Ureter (tissue), 1 donor: ENCODE measurements at places on chromosomes 3 and 15.

- DNase-seq = no peak
Observed at GRCh38 chr3:61414456-61414855, 146.9 kb upstream of the PTPRG start.

- no peak for DNase-seq
Observed at GRCh38 chr15:59298225-59298853, 74.3 kb downstream of the MYO1E start.

GRCh38 chr15:89743594-89743993 lies 7.5 kb downstream of the MESP1 start:
- no peak for DNase-seq

DNA sequence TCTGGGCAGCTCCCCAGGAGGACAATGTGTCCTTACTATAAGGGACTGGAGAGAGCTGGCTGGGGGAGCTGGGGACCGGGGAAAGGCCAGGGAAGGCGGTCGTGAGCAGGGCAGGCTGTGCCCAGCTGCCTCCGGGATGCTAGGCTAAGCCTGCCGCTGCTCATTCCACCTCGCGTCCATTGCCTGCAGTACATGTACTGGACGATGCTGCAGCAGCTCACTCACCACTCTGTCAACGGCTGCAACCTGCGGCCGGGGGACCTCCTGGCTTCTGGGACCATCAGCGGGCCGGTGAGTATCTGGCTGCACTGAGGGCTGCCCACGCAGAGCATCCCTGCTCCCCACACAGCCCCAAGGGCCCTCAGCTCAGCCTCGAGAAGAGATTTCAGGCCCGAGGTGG lies 27.1 kb downstream of the FAH start:
- no peak for DNase-seq

GRCh38 chr15:25051399-25052154 lies 96.8 kb downstream of the SNRPN start:
- DNase-seq = no peak

DNA sequence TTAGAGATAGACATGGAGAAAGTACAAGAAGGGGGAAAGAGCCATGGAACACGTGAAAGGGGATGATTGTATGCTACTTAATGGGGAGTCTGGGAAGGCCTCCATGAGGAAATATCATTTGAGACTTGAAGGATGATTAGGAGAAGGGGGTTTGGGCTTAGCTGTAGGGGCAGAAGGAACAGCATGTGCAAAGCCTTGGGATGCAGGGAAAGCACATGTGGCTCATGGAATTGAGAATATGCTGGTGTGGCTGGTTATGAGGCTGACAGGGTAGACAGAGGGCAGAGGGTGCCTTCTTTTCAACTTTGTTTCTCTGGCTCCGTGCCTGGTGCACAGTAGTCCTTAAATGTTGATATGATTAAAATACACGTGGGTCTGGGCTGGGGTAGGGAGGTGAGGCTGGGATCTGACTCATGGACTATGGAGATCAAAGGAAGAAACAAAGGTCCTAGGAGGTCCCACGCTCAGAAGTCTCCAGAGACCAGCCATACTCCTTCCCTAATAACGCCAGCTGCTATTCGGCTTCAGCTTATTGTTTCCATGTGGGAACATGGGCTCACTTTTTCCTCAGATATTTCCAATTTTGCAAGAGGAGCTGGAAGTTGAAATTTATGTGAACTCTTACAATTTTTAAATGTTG lies 1.1 kb downstream of the GTF2E1 start:
- no peak for DNase-seq

GRCh38 chr3:187889601-187890404 lies 144.5 kb upstream of the BCL6 start:
- no peak for DNase-seq

DNA sequence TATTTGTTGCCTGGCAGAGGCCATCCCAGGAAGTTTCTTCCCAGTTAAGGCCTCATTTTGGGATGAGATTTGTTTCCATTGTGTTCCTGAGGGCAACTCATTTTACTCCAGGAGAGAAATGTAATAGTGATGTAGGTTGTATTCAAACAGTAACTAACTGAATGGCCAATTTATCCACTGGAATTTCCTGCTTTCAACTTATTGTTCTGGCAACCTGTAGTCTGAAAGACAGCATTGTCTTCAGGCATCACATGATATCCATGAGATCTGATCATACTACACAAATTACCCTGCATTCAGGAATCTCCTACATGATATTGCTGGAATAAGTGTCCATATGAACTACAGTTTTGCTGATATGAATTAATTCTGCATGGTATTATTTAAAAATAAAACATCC lies 79.5 kb upstream of the FGF7 start:
- DNase-seq = no peak

DNA sequence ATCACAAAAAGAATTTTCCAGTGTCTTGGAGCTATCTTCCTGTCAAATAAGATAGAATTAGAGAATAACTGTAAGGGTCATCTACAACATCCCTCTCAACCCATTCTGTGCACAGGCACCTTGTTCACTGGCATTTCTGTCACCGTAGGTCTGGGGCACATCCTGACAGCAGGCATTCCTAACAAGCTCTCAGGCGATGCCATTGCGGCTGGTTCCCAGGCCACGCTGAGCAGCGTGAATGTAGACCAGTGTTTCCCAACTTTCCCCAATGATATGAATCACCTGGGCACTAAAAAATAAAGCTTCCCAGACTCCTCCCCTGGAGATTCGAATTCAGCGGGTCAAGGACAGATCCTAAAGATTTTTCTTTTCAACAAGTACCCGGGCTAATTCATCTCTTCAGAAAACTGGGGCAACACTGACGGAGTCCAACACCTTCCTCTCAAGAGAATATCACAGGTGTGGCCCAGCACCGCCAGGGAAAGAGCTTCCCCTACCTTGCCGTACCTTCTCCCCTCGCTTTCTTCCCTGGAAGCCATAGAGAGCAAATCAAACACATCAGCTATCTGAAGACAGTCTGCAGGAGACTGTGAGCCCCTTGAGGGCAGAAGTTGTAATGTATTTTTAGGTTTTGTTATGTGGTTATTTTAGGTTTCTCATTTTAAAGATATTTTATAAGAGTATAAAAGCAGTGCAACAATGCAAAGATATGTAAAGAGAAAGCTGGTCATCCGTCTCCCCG lies 143.4 kb downstream of the LIPC start:
- DNase-seq = no peak

DNA sequence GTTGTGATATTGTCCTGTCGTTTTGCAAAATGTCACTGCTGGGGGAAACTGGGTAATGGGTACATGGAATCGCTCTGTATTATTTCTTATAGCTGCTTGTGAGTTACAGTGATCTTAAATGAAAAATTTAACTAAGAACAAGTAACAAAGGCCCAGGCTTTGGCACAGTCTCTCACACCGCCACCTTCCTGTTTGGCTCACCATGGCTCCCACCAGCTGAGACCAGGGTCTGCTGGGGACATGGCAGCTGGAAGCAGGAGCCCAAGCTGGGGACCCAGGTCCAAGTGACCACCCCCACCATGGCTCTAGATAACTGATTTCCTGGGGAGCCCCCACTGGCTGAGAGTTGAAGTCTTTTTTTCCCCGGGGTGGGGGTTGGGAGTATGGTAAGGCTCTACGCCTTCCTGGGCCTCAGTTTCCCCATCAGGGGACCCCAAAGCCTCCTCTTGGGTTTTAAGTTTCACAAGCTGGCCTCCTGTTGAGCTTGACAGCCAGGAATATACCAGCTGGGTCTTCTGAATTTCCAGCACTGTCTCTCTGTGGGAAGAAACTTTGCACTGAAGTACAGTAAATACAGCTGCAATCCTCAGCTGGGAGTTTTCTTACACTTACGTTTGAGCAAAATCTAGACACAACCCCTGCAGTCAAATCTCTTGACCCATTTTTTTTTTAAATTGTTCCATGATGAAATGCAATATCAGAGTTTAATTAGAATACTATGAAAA lies 26.1 kb downstream of the ABTB1 start:
- DNase-seq = no peak

- DNase-seq = peak; percentile 62
Observed at GRCh38 chr3:185656321-185656840, 70.3 kb downstream of the SENP2 start.

DNA sequence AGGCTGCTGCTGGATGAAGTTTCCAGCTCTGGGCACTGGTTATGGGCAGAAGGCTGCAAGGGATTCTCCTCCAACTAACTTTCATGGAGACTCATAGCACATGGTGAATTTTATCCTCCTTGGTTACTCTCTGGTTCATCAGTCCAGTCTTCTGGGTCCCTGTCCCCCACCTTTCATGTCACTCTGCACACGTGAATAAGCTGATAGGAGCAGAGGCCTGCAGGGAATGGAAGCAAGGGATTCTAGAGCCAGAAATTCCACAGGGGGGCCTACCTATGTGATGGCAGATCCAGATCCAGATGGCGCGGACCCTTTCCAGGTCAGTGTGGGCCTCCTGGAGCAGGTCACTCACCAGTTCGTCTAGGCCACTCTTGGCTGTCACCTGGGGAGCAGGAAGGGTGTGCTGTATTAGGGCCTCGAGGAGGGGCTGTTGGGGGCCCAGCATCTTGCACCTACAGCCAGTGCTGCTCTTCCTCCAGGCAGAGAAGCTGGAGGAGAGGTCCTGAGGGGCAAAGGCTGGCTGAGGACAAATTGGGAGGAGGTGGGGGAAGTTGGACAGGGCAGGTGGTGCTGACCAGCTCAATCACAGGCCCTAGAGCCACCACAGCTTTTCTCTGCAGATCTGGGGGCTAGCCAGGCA lies 30.2 kb downstream of the KY start:
- DNase-seq = no peak

GRCh38 chr3:170012683-170013400 lies 25.0 kb upstream of the GPR160 start:
- DNase-seq = no peak

DNA sequence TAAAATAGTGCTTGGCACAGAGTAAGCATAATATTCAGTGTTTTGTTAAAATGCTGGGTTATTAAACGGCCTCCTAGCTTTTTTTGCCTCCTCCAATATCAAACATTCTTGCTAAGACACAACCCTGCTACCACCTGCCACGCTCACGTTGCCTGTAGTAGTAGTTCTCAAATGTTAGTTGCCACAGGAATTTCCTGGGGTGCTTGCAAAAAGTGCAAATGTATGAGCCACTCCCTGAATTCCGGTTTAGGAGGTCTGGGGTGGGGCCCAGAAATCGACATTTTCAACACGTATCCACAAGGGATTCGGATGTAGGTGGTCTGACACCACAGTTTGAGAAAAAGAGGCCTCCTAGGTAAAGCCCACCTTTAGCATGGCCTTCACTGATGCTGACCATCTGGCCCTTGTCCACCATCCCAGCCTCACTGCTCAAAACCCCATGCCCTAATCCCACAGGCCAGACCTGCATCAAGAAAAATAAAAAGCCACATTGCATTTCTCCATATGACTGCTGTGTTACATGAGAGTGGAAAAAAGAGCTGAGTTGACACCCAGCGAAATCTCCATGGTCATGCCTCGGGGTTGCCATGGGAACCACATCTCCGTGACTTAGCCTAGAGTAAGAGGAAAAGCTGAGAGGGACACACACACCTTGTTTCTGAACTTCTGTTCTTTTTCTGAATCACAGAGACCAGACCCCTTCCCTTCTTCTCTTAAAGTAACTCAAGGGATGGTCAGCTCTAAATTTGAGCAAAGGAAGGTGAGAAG lies 116.4 kb upstream of the HES1 start:
- no peak for DNase-seq

GRCh38 chr3:16301507-16301906 lies 36.5 kb downstream of the OXNAD1 start:
- no peak for DNase-seq

DNA sequence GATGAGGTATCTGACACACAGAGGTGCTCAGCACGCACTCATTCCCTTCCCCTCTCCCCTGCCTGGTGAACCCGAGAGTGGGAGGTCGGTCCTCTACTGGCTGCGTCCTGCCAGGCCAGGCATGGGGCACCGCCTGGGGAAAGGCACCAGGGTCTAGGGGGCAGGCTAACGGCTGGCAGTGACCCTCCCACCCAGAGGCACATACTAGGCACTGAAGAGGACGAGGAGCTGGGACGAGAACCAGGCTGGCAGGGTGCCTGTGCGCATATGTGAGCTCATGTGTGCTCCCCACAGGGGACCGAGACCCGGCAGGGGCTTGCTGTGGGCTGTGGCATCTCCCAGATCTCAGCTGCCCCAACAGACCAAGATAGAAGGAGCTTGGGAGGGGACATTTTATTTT lies 86.7 kb downstream of the IQSEC1 start:
- no peak for DNase-seq

DNA sequence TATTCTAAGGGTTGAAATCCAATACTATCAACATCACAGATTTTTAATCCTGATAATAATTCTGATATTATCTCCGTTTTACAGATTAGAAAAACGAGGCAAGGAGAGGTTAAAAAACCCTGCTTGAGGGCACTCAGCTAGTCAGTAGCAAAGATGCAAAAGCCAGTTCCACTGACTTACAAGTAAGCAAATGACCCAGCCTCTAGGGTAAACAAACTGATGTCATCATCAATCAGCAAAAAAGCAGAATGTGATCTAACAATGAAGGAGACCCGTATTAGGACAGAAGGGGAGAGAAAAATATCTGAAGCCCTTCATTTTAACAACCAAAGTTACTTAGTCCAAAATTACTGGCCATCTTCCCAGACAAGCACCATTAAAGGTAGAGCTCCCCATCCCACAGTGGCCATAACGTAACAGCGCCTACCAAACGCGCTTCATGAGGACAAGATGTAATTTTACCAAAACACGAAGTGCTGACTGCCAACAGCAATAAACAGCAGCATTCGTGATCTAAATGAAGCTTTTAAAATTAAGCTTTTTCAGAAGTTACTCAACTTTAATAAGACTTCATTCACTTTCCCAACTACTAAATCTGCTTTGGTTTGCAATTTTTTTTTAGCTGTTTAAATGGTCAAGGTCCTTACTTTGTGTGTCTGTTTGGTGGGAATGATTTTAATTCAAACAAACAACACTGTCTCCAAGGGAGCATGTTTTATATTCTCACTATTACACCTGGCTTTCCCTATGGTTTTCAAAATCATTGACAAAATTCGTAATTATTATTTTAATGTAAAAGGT lies 176.6 kb downstream of the OSBPL10 start:
- no peak for DNase-seq

DNA sequence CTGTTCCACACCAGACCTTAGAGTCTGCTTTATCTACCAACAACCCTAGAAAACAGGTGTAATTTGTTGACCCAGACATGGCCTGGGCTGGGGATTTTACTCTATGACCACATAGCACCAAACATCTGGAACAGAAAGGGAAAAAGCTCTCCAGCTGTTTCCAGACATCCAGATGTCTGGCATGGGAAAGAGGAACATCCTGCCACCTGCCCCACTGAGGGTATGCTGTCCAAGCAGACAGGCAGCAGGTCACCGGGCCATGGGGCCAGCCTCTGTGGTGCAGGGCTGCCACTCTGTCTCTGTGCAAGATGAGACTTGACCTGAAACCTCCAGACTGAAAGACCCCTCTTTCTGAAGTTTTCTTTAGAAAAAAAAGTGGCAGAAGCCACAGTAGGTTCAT lies 359.3 kb upstream of the ICE2 start:
- DNase-seq = no peak

- no peak for DNase-seq
Observed at GRCh38 chr3:187921391-187922074, 176.3 kb upstream of the BCL6 start.

GRCh38 chr15:60386615-60387014 lies 11.2 kb downstream of the ANXA2 start:
- no peak for DNase-seq

GRCh38 chr3:138908846-138909245 lies 38.1 kb downstream of the FOXL2 start:
- DNase-seq = no peak
